NCI-H1048 (cell line): ENCODE measurements at places on chromosomes 5 and 9.

DNA sequence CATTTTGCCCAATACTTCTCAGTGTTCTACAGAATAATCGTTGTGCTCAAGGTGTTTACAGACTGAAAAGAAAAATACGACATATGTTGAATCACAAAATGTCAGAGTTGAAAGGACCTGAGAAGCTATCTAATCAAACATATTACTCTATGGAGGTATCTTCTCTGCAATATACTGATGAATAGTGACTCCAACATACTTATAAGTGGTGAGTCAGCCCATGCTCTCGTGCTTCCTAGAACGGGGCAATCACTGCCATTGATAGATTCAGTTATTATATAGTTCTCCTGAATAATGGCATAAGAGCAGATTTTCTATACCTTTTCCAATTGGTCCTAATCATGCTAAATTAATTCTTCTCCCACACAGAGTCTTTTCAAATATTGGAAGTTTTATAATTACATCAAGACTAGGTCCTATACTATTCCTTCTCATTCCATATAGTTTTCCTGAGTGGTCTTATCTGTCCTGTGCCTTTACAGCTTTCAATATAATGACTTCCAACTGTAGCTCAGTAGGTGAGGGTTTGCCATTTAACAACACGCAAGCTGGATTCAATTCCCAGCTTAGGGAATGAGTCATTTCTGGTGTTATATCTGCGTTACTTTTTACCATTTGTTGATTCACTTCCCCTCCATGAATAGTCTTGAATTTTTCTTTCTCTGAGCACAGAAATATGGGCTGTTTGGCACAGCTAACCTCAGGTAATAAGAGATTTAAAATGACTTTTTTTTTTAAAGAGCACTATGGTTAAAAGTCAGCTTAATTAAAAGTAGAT lies 81.1 kb downstream of the PLK2 start:
- DNase-seq: no peak

DNA sequence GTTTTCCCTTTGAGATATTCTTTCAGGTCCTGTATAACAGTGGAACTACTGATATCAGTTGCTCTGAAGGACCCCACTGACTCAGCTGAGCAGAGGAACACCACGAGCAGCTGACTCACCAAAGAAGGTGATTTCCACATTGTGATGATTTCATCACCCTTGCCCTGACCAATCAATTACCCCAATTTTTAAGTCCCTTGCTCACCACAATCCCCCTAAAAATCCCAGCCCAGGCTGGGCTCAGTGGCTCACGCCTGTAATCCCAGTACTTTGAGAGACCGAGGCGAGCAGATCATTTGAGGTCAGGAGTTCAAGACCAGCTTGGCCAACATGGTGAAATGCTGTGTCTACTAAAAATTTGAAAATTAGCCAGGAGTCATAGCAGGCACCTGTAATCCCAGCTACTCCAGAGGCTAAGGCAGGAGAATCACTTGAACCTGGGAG lies 125.3 kb upstream of the ABCA1 start:
- DNase-seq: no peak

DNA sequence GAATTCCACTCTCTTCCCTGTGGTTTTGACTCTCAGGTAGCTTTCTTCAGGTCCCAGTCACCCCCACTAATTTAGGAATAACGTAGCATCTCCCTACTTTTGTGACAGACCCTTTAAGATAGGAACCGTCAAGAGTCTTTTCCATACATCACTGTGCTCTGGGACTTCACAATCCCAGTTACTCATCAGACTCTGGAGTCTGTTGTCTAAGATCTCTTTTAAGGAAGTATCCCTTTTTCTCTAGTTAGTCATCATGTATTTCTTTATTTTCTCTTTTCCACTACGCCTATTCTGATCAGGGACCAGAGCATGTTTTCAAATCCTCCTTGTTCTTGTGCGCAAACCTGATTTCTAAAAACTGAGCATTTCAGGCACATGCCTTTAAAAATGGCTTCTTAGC lies 143.0 kb downstream of the GOLPH3 start:
- no peak for DNase-seq

DNA sequence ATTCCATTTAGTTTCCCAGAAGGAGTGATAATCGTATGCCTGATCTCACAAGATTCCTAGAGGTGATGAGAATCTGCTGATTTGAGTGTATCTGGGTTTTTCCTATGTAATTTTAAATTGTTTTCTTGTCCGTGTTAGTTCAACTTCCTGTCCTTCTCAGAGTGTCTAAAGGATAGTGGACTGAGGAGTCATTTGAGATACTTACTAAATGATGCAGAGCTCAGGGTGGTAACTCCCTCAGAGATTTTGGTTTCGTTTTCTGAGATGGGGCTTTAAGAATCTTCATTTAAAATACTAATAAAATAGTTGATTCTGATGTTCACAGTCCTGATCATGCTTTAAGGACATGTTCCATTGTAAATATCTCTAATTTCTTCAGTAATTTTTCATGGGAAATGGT lies 30.3 kb downstream of the MELK start:
- DNase-seq: no peak

DNA sequence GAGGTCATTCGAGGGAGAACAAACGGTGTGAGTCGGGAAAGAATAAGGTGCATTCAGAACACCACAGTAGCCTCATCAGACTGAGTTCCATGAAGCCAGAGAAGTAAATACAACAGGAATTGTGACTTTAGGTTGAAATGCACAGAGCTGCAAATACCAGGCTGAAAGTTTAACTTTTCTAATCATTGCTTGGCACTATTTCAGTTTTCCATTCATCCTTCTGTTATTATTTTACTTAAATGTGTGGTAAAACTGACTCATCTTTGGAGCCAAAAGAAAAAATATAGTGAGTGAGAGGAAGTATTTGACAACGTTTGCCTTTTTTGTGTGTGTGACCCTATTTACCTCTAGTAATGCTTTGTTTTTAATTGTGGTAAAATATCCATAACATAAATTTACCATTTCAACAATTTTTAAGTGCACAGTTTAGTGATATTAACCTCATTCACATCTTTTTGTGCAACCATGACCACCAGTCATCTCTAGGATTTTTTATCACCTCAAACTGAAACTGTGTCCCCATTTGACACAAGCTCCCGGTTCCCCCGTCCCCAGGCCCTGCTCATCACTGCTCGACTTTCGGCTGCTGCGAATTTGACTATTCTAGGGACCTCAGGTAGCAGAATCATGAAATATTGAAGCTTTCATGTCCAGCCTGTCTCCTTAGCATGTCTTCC lies 166.8 kb downstream of the HSD17B3 start:
- DNase-seq: no peak

- DNase-seq: no peak
Measured at GRCh38 chr5:177994561-177995190, 1.4 kb downstream of the PROP1 start.
